ENCODE measurements at places on chromosomes 1 and 21.
A peak's percentile ranks its signal among the peaks of the same experiment; 100 is the strongest.

GRCh38 chr1:52602856-52603600, 857 bp downstream of the GPX7 start:
- DNase-seq = no peak

DNA sequence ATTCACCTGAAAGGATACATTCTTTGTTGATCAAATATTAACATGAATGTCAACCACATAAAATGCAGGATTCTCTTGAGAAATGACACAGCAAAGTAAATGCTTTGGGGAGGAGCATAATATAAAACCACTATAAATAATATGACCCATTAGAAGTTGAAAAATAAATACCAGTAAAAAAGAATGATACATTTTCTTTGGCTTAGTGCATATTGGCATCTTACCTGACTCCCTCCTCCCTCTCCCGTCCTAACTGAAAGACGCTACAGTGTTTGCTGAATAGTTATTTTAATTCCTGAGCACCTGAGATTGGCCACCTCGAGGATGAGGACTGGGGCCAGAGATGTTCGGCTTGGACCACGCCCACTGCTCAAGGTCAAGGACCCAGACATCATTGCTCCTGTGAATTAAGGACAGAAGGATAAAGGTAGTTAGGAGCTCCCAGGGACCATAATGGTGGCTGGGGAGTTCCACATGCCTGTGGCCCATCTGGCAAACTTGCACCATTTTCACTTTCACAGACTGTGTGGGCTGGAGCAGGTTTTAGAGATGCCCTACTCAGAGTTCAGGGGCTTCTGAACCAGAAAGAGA, 16.4 kb upstream of the CPLANE2 start:
- no peak for DNase-seq

DNA sequence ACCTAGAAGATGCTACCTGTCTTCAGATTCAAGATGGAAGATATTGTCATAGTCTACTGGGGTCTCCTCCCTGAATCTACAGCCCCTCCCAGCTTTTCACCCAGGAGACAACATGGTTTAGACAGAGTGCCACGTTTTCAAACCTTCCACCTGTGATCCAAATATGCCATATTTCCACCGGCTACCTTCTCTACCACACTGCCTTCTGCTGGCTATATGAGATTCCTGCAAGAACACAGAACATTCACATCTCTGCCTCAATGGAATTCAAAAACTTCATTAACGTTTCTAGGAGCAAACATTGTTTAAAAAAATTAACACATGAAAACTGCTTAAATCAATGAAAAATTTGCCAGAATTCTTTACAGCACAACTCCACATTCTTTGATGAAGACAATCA, 12.9 kb upstream of the LELP1 start:
- DNase-seq = no peak

DNA sequence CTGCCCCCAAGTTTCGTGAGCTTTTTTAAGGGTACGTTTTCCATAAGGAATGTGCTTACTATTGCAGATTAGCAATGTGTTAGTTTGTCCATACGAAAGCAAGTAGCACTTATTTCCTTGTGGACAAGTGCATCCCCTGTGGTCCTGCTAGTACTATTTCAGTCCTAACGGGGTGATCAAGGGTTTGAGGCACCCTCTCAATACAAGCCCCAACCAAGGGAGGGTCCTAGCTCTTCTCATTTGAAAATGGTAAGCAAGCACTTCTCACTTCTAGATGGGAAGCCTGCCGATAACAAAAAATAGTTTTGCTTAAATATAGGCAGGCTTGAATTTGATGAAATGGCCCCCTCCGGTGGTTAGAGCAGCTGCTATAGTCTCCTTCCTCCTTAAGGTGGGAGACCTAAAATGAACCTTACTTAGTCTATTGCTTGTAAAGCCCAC, 64.0 kb upstream of the HMCN1 start:
- DNase-seq = peak; percentile 38

GRCh38 chr1:145912128-145912641, 2.3 kb upstream of the ITGA10 start:
- no peak for DNase-seq

DNA sequence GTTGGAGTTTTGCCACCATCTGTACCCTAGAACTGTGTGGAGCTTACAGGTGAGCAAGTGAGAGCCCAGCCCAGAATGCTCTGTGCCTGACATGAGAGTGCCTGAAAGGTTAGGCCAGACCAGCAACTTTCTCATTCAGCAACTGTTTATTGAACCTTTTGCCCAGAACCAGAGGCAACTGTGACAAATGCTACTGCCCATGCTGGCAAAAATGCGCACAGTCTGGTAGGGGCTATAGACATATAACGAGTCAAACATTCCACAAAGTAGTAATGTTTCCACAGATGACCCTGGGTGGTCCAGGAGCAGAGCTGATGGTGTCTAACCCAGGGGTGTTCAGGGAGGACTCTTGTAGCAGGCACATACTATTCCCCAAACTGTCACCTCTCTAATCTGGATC, 56.0 kb upstream of the GCLM start:
- no peak for DNase-seq

GRCh38 chr1:157304271-157304670, 166.1 kb upstream of the ETV3 start:
- no peak for DNase-seq
